ENCODE measurements at places on chromosomes 6 and 20.

GRCh38 chr6:169224185-169224695 is 29.4 kb downstream of the THBS2 start:
- DNase-seq = no peak

- no peak for DNase-seq
These were observed 11.7 kb downstream of the C20orf96 start for GRCh38 chr20:278607-279571.

GRCh38 chr6:163457637-163458561 is 43.4 kb downstream of the QKI start:
- DNase-seq = no peak

GRCh38 chr20:59518881-59519706 is 85.2 kb upstream of the PHACTR3 start:
- no peak for DNase-seq

DNA sequence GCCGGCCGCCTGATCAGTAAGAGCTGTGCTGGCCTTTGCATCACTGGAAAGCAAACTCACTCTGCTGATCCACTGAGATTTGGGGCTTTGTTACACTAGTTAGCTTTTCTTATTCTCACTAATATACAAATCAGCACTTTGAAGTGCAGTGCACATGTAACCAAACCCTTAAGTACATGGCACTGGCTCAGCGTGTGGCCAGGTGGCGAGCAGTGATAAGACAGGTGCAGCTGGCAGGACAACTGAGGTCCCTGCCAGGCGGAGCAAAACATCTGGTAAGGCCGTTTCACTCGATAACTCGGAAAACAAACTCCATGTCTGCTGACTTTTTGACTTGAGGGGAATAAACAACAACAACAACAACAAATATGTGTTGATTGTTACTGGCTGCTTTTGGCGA is 11.0 kb downstream of the GFRA4 start:
- DNase-seq = no peak

DNA sequence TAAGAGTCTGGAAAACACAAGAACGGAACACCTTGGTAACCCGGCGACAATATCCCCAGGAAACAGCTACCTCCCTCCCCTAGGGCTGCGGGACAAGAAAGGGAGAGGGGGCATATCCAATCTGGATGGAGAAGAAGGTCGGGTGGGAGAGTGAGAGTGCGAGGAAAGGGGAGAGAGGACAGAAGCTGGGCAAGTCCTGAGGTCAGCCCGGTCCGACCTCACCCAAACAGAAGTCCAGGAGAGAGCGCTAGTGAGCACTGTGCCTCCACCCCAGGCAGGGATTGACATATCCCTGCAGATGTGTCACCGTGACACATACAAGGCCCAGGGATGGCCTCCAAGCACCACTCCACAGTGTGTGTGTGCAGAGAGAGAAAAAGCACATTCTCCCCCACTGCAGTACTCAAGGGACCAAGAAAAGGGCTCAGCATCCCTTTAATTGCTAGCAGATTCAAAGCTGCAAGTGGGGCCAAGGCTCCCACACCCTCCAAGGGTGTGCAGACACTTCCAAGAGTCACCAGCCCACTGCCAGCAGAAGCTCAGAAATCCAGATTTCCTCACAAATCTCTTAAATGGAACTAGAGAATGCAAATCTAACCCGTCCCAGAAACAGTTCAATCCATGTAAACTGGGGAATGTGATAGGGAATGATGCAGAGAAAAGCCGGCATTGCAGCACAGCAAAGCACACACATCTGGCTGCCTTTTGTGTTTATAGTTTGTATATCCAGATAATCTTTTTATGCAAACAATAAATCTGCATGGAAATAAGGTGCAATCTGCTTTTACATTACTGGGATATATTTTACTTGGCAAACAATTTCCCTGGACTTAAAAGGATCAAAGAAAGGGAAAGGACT is 3.1 kb downstream of the PXDC1 start:
- DNase-seq = no peak

GRCh38 chr20:61118429-61119224 is 133.4 kb upstream of the CDH4 start:
- no peak for DNase-seq

GRCh38 chr6:130547723-130548122 is 181.9 kb downstream of the TMEM200A start:
- no peak for DNase-seq

GRCh38 chr6:27275025-27275956 is 27.8 kb downstream of the PRSS16 start:
- DNase-seq = no peak

- no peak for DNase-seq
These were observed 59.5 kb downstream of the CTCFL start for GRCh38 chr20:57465486-57465885.

GRCh38 chr20:17605131-17605660 is 35.3 kb downstream of the DSTN start:
- DNase-seq = no peak

DNA sequence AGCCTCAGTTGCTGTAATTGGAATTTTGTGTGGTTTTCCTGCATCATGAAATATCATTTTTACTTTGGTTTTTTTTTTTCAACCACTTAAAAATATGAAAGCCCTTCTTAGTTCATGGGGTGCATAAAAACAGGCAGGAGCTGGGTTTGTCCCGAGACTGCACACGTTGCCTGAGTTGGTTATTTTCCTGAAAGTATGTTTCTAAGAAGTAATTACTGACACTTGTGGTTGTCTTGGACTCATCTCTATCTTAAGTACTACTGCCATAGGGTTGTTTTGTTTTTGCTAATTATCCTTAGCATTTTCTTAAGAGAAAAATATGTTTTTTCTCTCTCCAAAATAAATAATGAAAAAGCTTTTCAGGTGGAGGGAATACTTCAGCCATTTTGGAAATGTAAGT is 40.1 kb downstream of the FAM120B start:
- no peak for DNase-seq

DNA sequence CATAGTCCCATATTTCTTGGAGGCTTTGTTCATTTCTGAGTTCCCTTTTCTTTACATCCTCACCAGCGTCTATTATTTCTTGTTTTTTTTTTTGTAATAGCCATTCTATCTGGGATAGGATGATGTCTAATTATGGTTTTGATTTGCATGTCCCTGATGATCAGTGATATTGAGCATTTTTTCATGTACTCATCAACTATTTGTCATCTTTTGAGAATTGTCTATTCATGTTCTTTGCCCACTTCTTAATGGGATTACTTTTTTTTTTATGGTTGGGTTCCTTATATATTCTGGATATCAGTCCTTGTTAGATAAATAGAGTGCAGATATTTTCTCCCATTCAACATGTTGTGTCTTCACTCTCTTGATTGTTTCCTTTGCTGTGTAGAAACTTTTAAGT is 42.1 kb downstream of the CYB5R4 start:
- no peak for DNase-seq

- no peak for DNase-seq
These were observed 6.6 kb downstream of the MYL9 start for GRCh38 chr20:36548006-36548315.

DNA sequence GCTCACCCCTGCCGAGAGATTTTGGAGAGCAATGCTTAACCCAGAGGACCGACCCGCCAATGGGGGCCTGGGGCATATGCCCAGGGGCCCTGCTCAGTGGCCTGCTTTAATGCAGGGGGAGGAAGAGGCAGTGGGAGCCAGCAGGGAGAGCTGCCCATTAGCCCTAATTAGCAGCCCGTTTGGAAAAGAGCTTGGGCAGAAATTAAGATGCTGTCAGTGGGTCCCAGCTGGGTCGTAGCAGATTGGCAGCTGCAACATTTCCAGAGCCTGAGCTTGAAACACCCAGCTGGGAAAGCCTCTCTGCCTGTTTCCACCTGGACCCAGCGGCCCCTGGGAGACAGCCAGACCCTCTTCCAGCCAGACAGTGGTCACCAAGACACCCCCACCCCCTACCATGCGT is 39.5 kb downstream of the CD40 start:
- DNase-seq = no peak

GRCh38 chr6:155130161-155130853 is 133.5 kb upstream of the CLDN20 start:
- no peak for DNase-seq

- DNase-seq = no peak
These were observed 244.7 kb downstream of the TFAP2C start for GRCh38 chr20:56873836-56874235.

- no peak for DNase-seq
These were observed 29.2 kb upstream of the ALDH8A1 start for GRCh38 chr6:134979142-134979541.

GRCh38 chr20:47677635-47678453 is 107.4 kb downstream of the SULF2 start:
- DNase-seq = no peak

DNA sequence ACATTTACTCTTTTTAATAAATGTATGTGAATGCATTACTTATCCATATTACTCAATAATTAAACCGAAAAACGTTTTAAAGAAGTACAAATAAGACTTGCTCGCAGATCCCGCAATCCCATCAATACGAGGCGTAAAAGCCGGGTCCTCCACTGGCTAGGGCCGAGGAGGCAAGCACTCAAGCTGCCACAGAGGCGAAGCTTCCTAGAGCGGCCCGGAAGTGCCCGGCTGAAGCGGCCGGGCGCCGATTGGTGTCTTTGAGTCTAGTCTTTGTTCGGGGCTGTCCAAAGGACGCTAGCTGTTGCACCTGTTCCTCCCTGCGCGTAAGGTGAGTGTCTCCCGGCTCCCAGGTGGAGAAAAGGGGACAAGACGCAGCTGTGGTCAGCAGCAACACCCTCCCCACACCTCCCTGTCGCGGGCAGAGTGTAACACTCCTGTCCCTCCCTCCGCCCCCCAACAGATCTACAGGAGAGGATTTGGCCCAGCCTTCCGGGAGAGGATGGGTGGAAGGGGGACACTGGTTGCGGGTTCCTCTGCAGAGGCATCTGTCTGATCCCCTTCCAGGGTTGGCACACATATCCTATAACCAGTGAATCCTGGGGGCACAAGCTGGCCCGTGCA is at the start of gene ZSCAN16:
TSS of gene ZSCAN16 (plus strand) at position 260 of the 621 bp plus-strand sequence. CDS start 835 bp downstream, outside the sequence.
- DNase-seq = peak; percentile 32

- DNase-seq = no peak
These were observed 52.6 kb downstream of the FIG4 start for GRCh38 chr6:109743739-109744138.

GRCh38 chr6:131802347-131802746 is 5.5 kb upstream of the ENPP1 start:
- no peak for DNase-seq

DNA sequence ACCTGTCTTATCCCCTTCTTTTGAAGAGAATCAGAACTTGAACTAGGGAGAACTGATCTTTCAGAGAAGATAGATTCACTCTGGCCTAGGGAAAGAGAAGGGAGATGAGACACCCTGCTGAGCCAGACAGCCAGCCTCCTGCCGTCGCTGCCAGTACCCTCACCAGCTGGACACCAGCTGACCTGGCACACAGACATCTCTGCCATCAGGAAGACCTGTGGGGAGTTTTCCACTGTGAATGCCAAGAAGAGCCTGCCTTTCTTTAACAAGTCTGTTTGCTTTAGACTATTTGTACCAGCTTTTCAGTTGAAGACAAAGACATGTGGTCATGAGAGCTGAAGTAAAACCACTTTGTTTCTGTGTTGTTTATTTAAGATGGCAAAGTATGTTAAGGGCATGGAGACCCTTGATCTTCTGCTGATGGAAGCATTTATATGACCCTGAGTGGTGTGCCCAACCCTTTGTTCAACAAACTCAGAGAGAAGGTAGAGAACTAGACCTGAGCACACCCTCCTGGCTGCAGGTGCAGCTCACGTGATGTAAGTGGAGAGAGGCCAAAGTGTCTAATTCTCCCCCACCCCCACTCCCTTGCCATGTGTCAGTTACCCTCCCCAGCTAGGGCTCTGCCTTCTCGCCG is 82.3 kb upstream of the SLC24A3 start:
- DNase-seq = no peak

- DNase-seq = no peak
These were observed 43.4 kb downstream of the NHSL1 start for GRCh38 chr6:138455746-138456400.

All from cortex of kidney (tissue), 1 donor.